ENCODE measurements at places on chromosomes 1 and 21.

GRCh38 chr1:81803431-81804110 is 2.8 kb downstream of the ADGRL2 start:
- no peak for DNase-seq

DNA sequence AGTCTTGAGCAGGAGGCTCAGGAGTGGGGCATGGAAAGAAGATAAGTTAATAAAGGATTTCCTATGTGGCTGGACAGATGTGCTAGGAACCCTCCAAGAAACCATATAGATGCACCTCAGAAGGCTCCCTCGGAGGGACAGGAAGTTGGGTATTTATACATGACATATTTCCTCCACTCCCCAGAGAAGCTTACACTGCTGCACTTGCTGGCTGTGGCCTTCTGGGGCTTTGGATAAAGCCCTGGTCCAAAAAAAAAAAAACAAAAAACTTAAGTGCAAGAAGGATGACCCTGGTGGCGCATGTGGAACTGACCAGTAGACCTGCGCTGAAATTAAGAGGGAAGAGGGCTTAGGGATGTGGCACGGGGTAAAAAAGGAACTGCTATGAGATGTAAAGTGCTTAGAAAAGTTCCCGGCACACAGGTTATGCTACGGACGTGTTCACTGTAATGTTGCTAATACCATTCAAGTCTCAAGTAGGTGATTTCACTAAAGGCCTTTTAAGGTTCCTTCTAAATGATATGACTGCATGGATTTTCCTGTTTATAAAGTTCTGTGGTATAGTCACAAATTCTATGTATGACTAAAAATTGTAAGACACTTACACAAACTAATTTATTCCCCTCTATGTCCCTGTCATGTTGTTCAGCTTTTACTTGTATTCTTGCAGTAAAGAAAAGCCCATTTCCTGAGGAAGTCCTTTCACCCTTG is 253.6 kb downstream of the HMCN1 start:
- DNase-seq: no peak

DNA sequence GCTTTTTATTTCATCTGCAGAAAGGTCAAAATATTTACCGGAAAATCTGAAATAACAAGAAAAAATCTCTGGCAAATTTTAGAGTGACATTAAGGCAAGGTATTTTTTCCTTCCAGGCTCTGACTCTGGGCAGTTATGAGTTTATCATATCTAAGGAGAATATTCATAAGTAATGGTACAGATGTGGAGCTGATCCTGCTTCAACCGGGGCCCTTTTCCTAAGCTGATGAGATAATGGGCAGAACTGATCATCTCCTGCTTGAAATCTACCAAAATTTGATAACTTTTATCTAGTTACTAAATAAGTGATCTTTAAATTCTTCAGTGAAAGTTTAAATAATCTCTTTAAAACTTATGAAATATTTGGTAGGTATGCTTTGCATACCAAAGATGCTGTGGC is 211.6 kb downstream of the COL11A1 start:
- DNase-seq: no peak

DNA sequence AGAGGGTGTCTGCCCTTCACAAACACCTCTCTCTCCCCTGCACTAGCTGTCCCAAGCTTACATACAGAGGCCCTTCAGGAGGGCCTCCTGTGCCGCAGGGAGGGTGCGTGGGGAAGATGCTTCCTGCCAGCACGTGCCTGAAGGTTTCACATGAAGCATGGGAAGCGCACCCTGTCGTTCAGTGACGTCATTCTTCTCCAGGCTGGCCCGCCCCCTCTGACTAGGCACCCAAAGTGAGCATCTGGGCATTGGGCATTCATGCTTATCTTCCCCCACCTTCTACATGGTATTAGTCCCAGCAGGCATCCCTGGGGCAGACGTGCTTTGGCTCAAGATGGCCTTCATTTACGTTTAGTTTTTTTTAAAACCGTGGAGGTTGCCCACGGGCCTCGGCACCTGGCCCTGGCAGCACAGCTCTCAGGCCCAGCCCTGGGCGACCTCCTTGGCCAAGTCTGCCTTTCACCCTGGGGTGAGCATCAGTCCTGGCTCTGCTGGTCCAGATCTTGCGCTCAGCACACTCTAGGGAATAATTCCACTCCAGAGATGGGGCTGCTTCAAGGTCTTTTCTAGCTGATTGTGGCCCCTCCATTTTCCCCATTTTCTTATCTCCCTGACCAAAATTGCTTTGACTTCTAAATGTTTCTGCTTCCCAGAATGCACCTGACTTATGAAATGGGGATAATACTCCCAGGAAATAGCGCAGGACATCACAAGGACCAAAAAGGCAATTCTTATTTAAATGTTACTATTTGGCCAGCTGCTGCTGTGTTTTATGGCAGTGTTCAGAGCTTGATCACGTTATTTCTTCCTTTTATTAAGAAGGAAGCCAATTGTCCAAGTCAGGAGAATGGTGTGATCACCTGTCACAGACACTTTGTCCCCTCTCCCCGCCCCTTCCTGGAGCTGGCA is 6.1 kb downstream of the NPPA start:
- no peak for DNase-seq

GRCh38 chr21:38702196-38702595 is 103.5 kb upstream of the ETS2 start:
- DNase-seq: no peak

DNA sequence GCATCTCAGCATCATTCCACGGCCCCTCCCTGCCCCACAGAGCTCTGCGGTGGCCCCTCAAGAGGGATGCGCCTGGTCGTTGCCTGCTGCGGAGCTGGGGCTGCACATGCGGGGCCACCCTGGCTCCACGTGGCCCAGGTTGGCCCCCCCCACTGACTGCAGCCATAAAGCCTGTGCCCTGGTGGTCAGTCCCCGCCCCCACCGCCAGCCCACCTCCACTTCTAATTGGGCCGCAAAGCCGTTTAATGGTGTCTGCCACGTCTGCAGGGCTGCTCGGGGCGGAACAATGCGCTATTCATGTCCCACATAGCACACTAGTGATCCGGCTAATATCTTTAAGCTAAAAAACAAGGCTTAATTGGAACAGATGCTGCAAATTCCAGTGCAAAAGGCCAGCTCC is 33.5 kb upstream of the ACTRT2 start:
- no peak for DNase-seq

DNA sequence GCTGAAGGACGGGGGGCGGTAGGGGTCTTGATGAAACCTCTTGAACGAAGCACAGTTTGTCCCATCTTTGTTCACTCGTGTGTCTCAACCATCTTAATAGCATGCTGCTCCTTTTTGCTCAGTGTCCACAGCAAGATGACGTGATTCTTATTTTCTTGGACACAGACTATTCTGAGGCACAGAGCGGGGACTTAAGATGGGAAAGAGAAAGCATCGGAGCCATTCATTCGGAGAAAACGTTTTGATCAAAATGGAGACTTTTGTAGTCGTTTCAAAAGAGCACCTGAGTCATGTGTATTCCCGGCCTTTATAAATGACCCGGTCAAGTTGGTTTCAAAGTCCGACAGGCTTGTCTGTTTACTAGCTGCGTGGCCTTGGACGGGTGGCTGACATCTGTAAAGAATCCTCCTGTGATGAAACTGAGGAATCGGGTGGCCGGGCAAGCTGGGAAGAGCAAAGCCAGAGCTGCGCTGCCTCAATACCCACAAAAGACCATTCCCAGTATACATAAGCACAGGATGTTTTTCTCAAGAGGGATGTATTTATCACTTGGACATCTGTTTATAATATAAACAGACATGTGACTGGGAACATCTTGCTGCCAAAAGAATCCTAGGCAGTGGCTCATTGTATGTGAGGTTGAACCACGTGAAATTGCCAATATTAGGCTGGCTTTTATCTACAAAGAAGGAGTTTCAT is 18.5 kb downstream of the ETS2 start:
- DNase-seq: no peak

DNA sequence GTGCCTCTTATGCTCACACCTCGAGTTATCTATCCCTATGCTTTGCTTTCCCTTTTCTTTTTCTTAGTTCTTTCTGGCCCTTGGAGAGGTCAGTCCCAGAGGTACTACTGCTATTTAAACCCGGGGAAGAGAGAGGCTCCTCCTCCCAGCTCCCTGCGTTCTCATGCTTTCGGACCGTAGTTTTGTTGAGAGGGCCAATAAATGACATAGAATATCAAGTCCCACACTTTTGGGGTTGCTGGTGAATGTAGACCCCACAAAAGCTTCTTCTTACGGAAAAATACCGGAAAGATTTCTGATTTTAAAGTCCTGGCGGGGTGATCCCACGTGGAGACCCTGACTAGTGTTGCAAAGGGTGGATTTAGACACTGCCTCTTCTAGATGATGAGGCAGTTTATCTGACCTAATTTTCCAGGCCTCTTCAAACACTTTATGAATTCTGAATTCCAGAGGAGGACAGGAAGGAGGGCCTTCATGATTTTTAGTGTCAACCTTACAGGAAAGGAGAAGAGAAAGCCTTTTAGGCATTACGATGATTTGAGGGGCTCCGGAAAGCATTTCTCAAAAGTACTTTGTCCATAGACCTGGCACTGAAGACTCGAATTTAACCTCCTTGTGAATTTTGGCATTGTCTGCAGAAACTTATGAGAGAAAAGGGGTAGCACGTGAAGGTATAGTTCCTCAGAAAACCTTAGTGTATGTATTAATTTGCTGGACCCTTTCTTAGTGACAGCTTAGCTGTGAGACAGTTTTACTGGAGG is 694 bp downstream of the TMEM167B start:
- DNase-seq: no peak

- DNase-seq: no peak
These were observed 100.6 kb upstream of the RUNX1 start for GRCh38 chr21:35149698-35150097.

DNA sequence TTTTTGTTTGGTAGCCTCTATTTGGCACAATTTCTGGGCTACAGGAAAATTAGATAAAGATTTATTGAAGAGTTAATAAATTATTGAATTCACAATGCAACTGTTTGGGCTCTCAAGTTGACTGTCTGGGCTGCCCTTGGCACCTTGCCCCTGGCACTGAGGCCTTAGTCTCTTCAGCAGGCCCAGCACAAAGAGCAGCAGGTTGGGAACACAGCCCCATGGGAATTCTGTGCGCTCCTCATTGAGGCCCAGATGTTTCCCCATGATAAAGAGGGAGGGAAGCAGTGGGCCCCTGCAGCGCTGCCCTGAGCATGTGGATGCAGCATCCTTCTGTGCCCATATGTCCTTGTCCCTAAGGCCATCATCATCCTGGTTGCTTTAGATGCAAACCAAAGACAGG is 2.9 kb downstream of the CRNN start:
- DNase-seq: no peak

DNA sequence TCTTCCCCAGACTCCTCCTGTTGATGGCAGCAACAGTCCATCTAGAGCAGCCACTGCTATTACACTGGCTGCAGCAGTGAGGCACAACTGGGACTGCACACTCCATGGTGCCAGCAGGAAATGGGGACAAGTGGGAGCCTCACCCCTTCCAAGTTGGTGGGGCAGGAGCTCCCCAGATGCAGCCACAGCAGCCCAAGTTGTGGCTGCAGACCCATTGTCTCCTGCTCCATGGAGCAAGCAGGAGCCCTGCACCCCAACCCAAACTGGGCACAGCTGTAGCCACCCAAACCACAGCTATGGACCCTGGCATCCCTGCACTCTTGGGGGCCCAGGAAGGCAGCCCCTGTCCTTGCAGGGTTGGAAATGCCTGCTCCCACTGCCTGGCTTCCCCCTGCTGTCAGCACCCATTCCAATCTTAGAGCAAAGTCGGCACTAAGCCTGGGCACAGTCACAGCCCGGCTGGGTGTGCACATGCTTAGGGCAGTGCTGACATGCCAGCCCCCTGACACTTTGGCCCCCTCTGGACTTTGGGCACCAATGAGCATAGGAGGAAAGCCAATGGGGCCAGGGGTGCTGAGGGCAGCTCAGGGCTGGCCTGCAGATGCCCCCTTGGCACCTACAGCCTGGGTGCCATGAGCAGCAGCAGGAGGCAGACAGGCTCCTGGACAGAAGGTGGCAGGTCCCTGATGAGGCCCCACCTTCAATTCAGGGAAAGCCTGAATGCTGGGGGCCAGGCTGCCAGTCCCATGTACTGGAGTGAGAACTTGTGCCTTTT is 44.0 kb downstream of the MATN1 start:
- DNase-seq: no peak

DNA sequence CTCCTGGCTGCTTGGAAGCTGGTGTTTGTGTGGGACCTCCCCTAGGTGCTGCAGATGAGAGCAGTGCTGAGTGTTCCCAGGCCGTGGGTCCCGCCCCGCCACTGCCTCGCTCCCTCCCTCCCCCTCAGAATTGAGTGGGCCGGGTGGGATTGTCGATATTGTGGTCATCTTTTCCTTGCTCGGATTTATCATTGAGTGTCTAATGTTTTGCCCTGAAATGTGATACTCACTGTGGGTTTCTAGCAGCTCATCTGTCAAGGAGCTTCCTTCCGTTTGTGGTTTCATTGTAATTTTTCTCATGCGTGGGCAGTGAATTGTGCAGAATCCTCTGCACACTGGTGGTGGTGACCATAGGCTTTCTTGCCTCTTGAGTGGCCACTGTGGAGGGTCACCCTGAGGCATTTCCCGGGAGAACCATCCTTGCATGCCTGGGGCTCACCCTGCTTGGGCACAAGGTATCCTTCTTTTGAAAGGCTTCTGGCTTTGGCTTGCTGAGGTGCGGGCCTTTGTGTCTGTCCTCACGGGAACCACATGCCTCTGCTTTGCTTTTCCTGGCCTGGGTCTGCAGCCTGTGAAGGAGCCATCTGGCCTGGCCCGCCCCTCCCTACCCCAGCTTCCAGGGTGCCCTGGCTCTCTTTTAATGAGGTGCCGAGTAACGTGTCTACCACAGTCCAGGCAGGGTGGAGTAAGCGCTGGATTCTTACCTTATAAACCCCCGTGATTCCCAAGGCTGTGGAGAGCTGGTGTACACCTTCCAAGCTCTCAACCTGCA is 25.6 kb downstream of the SLX9 start:
- peak; percentile 29 for DNase-seq

GRCh38 chr21:36699546-36700294 is 805 bp downstream of the SIM2 start:
- no peak for DNase-seq

DNA sequence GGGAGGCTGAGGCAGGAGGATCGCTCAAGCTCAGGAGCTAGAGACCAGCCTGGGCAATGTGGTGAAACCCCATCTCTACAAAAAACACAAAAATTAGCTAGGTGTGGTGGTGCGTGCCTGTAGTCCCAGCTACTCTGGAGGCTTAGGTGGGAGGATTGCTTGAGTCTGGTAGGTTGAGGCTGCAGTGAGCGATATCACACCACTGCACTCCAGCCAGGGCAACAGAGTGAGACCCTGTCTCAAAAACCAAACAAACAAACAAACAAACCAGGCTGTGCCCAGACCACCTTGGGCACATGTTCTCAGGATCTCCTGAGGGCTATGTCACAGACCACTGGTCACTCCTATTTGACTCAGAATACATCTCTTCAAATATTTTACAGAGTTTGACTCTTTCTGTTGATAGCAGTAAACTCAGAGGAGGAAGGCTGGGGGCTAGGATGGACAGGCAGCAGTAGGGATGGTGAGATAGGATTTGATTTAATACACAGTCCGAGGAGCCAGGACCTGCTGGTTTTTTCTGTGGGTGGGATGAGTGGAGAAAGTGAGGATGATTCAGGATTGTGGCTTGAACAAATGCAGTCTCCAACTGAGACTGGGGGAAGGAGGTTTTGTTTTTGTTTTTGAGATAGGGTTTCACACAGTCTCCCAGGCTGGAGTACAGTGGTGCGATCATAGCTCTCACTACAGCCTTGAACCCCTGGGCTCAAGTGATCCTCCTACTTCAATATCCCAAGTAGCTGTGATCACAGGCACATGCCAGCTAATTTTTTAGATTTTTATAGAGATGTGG is 46.5 kb downstream of the OLFML3 start:
- no peak for DNase-seq
